ENCODE measurements at places on chromosomes 4 and X.
A peak's percentile ranks its signal among the peaks of the same experiment; 100 is the strongest.

GRCh38 chr4:2574863-2575262 is 38.4 kb downstream of the FAM193A start:
- DNase-seq, result no peak

GRCh38 chr4:127756906-127757305 is 25.2 kb upstream of the HSPA4L start:
- no peak for DNase-seq

DNA sequence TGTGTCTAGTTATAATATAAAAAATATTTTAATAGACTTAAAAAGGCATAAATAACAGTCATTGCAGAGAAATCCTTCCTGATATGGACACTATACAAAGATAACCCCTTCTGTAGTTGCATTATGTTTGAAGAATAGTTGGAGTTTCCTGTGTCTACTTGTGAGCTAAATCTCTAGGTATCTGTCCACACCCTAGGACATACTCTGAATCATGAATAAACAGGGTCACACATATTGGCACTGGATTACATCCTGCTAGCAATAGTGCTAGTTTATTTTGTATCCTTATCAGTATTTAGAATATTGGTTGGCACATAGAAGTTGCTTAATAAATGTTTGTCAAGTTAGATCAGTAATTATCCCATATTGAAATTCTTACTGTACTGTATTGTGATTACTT is 173.9 kb downstream of the GRXCR1 start:
- DNase-seq, result no peak

DNA sequence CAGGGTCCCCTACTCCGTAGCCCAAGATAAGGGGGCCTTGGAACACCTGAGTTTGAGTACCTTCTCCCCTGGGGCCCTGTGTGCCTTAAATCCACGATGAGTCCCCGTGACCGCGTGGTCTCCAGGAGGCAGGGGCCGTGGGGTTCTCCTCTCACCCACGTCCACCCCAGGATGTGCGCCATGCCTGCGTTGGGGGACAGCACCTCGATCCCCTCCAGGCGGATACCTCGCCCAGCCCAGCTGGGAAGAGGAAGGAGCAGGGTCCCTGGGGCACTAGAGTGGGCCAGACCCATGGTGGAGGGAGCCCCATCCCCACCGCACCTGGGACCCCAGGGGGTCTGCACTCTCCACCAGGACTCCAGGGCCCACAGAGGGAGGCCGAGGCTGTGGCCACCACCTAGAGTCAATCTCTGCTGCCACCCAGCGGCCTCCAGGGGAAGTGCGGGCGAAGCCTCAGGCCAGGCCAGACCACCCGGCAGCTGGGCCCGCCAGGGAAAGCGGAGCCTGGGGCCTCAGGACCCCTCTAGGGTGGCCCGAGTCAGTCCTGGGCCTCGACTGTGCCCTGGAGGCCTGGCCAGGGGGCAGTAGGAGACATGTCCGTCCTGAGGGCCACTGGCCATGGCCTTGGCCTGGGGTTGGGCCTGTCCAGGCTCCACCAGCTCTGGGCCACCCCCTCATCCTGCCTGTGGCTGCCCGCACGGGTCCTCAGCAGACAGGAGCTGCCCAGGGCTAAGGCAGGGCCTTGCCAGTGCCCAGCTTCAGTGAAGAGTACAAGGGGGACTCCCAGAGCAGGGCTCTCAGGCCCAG is 55.0 kb downstream of the FAM53A start:
- DNase-seq, result peak; percentile 8

DNA sequence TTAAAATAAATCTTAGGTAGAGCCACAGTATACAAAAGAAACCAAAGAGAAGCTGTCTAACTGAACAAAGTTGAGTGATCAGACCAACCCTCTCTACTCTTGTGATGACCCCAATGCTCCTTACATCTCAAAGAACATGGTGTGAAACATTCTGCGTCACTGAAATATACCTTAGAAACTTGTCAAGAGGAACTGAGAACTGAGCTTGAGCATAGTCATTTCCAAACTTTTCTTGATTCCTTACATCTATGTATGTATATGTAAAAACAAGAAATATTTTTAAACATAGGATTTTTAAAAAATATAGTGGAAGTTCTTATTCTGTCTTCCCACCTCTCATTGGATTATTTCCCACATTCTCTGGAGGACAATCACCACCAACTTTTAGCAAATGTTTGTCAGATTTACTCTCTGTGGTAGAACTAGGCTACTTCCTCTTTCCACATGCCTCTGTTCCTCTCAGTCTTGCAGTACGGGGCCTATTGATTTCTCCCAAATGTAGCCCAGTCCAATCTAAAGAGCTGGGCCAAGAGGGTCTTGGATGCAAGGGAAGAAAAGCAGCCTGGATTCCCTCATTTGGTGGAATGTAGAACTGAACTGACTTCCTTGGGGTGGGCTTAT is 98.2 kb upstream of the HHIP start:
- no peak for DNase-seq

GRCh38 chrX:15146515-15146914 is 123.4 kb downstream of the ASB9 start:
- DNase-seq, result no peak

DNA sequence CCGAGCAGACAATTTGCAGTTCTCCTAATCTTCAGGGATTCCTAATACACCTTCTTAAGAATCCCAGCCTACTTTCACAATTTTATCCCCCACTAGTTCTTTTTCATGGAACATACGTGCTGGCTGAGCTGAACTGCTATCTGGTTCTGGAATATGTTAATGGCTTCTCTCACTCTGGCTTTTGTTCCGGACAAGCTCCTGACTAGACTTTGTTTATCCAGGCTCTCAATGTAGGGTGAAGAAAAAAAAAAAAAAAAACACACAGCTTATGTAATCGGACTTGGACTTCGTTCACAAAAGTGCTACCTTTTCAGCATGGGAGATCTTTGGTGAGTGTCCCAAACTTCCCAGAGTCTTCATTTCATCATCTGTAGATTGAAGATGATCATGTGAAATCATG is 555.4 kb upstream of the CPEB2 start:
- no peak for DNase-seq

DNA sequence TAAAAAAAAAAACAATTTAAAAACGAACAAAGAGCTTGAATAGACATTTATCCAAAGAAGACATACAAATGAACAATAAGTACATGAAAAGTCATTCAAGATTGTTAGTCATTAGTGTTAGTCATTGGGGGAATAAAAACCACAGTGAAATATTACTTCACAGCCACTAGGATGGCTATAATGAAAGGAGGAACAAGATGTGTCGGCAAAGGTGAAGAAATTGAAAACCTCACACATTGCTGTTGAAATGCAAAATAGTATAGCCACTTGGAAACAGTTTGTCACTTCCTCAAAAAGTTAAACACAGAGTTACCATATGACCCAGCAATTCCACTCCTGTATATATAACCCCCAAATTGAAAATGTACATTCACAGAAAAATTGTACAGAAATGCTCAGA is 45.2 kb upstream of the SLC39A8 start:
- DNase-seq, result no peak

- no peak for DNase-seq
Observed at GRCh38 chr4:93719552-93719951, 109.0 kb upstream of the ATOH1 start.

- no peak for DNase-seq
Observed at GRCh38 chrX:28058901-28059300, 77.7 kb upstream of the DCAF8L1 start.

GRCh38 chr4:145540235-145540634 is 58.6 kb downstream of the SMAD1 start:
- DNase-seq, result no peak

DNA sequence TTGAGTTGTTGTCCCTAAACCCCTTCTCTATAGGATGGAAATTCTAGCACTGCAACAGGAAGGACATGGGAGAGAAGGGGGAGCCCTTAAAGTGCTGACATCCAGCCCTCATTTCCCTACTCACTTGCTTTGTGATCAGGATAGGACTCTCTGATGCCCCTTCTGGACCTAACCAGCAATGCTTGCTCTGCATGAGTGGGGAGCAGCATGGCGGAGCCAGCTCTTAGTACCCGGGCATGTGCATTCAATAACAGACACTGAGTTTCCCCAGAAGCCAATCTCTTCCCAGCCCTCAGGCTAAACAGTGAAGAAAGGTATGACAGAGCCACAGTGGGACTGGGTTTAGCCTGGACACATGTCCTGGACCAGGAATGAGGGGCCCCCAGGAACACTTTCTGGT is 14.0 kb downstream of the SOD3 start:
- DNase-seq, result peak; percentile 9

GRCh38 chr4:147749811-147750321 is 18.0 kb downstream of the ARHGAP10 start:
- no peak for DNase-seq

DNA sequence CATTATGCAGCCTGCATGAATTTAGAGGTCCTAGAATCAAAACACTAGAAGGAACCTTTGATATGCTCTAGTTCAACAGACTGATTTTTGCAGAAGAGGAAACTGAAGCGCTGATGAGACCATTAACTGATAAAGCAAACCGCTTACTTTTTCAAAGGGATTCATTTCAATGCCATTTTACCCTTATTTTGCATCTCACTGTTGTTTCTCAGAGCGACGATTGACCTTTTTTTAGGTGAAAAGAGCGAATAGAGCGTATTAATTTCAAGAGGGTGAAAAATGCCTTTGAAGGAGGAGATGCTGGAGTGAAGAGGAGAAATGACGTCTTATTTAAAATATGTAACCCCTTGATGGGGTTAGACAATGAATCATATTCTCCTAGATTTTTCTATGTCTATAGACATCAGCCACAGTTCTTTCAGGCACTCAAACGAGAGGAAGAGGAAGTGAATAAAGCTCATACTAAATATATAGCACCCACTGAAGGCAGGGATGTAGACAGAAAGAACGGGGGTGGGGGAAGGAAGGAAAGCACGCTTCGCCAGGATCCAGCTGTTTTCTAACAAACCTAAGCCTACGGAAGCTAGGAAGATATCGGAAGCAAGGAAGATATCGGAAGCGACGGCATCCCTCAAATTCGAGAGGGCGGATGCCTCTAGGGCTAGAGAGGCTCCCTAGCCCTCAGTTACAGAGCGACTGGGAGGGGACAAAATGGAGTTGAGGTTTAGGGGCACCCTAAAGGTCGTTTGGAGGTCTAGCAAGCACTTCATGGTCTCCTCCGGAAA is 848 bp downstream of the ACSL4 start:
- DNase-seq, result peak; percentile 8

DNA sequence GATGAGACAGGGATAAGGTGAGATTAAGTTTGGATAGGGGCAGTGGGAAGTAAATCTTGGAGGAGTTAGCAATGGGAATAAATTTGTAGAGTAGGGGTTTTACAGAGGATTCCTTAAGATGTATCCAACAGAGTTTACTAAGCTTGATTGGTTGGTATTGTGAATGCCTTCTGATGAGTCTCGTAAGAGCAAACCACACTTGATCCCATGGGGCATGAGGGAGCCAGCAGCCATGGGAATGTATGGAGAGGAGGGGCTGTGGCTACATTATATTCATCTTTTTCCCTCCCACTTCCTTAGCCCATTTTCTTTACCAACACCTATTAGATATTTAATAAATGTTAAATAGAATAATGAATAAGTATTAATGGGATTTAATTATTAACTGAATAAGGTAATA is 126.6 kb upstream of the NDST3 start:
- no peak for DNase-seq

DNA sequence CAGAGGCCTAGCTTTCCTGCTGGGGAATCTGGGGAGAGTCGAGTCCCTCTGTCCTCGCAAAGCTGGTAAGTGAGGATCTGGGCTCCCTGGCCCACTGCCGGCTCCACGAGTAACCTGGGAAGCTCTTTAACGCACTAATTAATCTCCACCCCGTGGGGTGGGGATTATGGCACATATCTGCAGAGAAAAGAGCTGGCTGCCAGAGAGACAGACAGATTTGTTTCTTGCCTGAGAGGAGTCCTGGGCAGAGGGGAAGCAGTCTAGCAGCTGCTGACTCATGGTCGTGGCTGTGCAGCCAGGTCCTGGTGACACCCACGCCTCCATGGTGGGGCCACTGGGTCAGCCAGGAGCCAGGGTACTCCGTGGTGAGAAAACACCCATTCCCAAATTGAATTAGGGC is 14.0 kb downstream of the SORCS2 start:
- DNase-seq, result no peak

DNA sequence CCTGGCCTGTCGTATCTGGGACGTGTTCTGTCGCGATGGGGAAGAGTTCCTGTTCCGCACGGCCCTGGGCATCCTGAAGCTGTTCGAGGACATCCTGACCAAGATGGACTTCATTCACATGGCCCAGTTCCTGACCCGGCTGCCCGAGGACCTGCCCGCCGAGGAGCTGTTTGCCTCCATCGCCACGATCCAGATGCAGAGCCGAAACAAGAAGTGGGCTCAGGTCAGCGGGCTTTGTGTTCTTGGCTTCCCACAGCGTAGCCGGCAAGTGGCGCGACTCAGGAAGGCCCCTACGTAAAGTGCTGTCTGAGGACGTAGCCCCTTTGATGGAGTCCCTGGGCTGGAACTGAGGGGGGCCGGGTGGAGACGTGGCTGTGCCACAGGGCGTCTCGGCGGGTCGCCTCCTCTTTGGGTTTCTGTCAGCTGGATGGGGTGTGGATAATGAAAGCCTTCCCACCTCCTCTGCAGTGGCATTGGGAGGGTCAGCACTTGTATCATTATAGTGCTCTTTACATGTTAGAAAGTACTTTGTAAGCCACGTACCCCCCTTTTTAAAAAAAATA is 18.1 kb upstream of the TADA2B start:
- no peak for DNase-seq

GRCh38 chr4:7838136-7838782 is 101.4 kb downstream of the AFAP1 start:
- DNase-seq, result no peak

- no peak for DNase-seq
Observed at GRCh38 chr4:28402751-28403150, 1542.1 kb downstream of the STIM2 start.

- no peak for DNase-seq
Observed at GRCh38 chr4:76388160-76388908, 32.6 kb downstream of the CCDC158 start.

DNA sequence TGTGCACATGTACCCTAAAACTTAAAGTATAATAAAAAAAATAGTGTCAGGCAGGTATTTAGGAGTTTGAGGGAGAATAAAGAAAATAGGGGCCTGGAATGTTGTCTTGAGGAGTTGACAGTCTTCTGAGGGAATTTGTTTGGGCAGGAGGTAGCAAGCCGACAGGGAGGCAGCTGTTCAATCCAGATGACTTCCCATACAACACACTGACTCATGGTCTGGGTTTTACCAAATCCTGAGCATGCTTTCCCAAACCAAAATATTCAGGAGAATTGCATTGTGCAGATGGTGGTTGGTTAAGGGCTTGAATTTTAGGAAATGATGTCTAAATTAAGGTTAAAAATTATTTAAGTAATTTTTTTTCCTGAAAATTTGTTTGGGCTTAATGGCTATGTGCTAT is 430.0 kb downstream of the INPP4B start:
- DNase-seq, result no peak

GRCh38 chr4:70062000-70062399 is 11.8 kb downstream of the HTN1 start:
- no peak for DNase-seq

- DNase-seq, result no peak
Observed at GRCh38 chrX:150504397-150505182, 63.8 kb upstream of the MTM1 start.

GRCh38 chr4:100428051-100428450 is 89.8 kb downstream of the EMCN start:
- DNase-seq, result no peak
